Mammary epithelial cell (primary cell): ENCODE measurements at places on chromosomes 4 and X.

DNA sequence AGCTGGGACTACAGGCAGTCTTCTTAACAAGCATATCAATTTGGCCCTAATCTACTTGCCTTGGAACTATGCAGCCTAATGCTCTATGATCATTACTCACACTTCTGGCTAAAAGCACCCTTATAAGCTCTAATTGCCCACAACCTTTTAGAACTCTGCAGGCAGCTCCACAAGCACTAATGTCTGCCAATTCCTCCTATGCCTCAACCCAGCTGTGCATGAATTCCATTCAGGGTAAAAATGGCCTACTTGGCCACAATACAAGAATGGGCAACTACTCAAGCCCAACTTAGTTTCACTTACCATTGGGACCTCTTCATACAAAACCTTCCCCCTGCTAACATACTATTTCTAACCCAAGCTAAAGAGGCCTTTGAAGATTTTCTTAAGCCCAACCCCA is 51.7 kb downstream of the ZNF718 start:
- no peak for DNase-seq

DNA sequence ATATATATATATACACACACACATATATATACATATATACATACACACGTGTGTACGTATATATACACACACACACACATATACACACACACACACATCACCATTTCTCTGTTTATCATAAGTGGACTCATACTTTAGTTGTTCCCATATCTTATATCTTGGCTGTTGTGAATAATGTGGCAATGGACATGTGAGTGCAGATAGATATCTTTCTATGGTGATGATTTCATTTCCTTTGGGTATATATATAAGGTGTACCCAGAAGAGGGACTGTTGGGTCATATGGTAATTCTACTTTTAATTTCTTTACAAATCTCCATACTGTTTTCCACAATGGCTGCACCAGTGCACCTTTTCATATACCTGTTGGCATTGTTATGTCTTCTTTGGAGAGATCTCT is 105.9 kb downstream of the LARP1B start:
- DNase-seq: no peak

DNA sequence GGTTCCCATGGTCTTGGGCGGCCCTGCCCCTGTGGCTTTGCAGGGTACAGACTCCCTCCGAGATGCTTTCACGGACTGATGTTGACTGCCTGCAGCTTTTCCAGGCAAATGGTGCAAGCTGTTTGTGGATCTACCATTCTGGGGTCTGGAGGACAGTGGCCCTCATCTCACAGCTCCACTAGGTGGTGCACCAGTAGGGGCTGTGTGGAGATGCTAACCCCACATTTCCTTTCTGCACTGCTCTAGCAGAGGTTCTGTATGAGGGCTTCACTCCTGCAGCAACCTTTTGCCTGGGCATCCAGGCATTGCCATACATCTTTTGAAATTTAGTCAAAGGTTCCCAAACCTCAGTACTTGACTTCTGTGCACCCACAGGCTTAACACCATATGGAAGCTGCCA is 176.1 kb downstream of the DCAF12L1 start:
- DNase-seq: no peak

- DNase-seq: peak; percentile 33
Measured at GRCh38 chr4:1290165-1290977, 680 bp downstream of the MAEA start.

- DNase-seq: no peak
Measured at GRCh38 chr4:11625211-11625610, 196.5 kb upstream of the HS3ST1 start.
